ENCODE measurements at places on chromosomes 1 and 21.
A peak's percentile ranks its signal among the peaks of the same experiment; 100 is the strongest.

DNA sequence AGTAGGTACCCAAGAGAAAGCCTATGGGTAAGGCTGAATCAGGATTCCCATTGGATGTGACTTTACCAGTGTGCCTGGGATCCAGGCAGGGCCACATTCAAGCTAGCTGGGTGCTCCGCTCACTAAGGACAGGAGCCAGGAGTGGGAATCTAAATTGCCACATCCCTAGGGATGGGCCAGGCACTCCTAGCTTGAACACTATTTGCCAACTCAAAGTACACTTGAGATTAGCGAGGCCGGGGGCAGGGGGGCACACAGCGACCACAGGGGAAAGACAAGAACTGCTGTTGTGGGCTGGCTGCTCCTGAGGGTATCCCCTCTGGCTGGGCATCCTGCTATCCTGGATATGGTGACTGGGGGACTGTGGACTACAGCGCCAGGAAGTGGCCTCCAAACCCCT, 4.3 kb downstream of the SLC45A3 start:
- H3K4me1 ChIP-seq = peaks cover 11% of the 10 kb centered on the region
- DNase-seq = no peak
- no peak overlapping the region for H3K27ac ChIP-seq

GRCh38 chr1:6245086-6245868, 1.3 kb downstream of the HES3 start:
- H3K27ac ChIP-seq = no peak overlapping the region
- no peak overlapping the region for H3K4me3 ChIP-seq
- H3K27me3 ChIP-seq = peaks cover 45% of the 10 kb centered on the region

DNA sequence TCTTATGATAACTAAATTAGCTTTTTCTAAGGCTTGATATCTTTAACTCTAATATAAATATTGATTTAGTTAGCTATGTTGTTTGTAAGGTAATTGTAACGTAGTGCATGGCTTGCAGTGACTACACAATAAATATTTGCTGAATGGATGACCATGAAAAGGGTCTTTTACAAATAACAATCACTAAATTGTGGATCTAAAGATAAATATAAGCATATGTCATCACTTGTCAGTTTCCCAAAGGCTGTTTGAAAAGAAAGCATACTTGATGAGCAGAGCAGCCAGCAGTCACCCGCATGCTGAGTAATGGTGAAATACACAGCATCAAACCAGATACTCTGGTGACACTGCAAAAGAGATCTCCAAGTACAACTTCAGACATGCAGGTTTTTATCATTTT, 92.5 kb upstream of the FMN2 start:
- no peak for DNase-seq
- no peaks in the 10 kb centered on the region for H3K36me3 ChIP-seq
- H3K27me3 ChIP-seq = peaks cover 49% of the 10 kb centered on the region
- peaks cover 9% of the 10 kb centered on the region for H3K4me1 ChIP-seq
- H3K4me3 ChIP-seq = no peak overlapping the region
- H3K27ac ChIP-seq = no peak overlapping the region

GRCh38 chr1:222464841-222465210, 83.1 kb downstream of the HHIPL2 start:
- H3K4me1 ChIP-seq = peaks cover 11% of the 10 kb centered on the region
- H3K4me3 ChIP-seq = peak overlapping the region; percentile 70
- no peaks in the 10 kb centered on the region for H3K36me3 ChIP-seq
- no peak for DNase-seq
- H3K27ac ChIP-seq = peak overlapping the region; percentile 88
- no peaks in the 10 kb centered on the region for H3K27me3 ChIP-seq

DNA sequence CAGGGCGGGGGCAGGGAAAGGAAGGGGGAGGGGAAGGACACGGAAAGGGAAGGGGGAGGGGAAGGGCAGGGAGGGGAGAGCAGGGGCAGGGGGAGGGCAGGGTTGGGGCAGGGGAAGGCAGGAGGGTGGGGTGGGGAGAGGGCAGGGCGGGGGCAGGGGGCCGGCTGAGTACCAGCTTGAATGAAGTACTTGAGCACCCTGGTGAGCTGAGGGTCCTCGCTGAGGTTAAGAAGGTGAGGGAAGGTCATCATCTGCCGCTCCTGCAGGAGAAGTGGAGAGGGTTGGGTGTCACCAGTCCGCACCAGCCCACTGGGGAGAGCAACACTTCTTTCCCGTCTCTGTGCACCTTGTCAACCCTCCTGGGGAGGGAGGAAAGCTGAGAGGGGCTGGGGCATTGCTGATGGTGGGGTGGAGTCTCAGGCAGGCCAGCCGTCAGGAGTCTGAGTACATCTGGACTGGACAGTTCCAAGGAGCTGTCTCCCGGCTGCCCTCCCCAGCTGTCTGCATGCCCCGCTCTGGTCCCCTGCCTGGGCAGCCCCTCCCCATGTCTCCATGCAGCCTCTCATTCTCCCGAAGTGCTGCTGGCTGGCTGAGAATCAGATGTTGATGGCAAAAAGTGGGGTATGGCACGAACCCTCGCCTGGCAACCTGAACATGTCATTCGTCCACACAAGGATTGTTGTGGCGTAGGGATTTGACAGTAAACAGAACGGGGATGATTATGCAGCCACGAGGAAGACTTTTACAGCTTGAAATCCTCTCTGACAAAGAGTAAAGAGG, 70.0 kb downstream of the SCCPDH start:
- DNase-seq = no peak
- peaks cover 28% of the 10 kb centered on the region for H3K4me1 ChIP-seq
- no peak overlapping the region for H3K4me3 ChIP-seq

Data from osteocyte (in vitro differentiated cells).